ENCODE measurements at places on chromosomes 7 and 10.

DNA sequence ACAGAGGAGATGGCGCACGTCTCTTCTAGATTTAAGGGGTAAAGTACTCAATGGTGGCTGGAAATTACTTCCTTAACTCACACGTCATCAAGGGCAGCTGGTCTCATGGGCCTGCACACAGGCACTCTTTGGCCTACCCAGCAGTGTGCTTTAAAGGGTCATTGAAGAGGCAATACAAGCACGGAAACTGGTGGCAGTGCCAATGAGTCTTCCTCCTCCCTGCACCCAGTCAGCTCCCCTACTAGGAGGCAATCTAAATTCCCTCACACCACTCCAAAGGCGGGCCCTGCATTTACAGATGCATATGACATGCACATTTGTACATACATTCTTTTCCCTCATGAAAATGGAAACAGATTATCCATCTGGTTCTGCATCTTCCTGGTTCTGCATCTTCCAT is 47.4 kb downstream of the PPIF start:
- no peak for DNase-seq

DNA sequence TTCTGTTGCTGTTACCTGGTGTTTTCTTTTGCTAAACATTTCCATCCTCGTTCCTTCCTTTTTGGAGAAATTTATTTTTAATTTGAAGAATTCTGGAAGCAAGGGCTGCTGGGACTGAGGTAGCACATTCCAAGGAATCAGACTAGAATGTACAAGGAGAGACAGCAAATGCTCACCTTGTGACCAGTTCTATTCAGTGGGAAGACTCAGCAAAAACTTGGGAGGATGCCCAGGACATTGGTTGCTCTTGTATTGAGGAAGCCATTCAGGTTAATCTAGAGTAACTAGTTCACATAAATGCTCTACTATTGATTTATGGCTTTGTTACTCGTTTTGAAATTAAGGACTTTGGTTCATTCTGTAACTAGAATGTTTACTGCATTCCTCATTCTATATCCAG is 11.3 kb downstream of the PLCE1 start:
- no peak for DNase-seq

- DNase-seq: no peak
These were observed 9.3 kb downstream of the CLCN1 start for GRCh38 chr7:143325240-143325639.

DNA sequence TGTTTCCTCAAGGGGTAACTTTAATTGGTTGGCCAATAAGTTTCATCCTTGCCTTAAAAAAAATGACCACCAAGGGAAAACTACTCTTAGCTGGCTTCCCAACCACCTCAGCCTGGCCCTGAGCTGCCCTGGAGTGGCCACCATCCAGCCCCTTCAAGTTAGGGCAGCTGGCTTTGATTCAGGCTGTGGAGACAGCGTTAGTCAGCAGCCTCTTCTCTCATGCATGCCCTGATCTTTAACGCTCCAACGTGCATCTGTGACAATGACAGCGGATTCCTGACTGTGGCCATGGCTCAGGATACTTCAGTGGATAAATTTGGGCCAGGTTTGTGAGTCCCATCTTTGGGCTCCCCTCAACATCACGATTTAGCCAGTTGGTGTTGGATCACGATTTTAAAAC is 111.6 kb downstream of the RBM20 start:
- no peak for DNase-seq

DNA sequence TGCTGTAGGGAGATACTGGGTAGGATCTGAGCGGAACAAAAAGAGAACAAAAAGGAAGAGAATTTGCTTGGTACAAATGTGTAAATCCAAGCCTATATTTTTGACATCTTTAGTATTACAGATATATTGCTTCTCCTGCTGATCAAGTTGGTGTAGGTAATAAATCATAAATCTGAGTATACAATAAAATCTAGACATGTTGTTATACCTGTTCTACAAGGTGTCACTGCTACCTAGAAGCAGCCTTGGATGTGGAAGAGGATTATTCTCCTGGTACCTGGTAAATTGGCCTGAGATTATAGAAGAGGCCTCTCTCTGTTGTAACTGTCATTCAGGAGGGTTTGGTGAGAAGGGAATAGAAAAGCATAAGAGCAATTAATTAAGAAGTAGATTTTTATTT is 89.9 kb upstream of the LSM8 start:
- DNase-seq: no peak

- no peak for DNase-seq
These were observed 8.1 kb upstream of the ARHGAP22 start for GRCh38 chr10:48613016-48613415.

GRCh38 chr7:142557971-142558582 is 191.2 kb upstream of the PRSS1 start:
- no peak for DNase-seq

- DNase-seq: no peak
These were observed 351.9 kb downstream of the CXCL12 start for GRCh38 chr10:44033008-44033407.

- DNase-seq: no peak
These were observed 17.3 kb downstream of the DAGLB start for GRCh38 chr7:6430271-6430940.

GRCh38 chr10:128793726-128794655 is 667.8 kb upstream of the MKI67 start:
- no peak for DNase-seq

- peak; percentile 42 for DNase-seq
These were observed 119.5 kb downstream of the RNF216 start for GRCh38 chr7:5661942-5662341.

GRCh38 chr7:1989049-1989860 is 243.5 kb downstream of the MAD1L1 start:
- DNase-seq: no peak

DNA sequence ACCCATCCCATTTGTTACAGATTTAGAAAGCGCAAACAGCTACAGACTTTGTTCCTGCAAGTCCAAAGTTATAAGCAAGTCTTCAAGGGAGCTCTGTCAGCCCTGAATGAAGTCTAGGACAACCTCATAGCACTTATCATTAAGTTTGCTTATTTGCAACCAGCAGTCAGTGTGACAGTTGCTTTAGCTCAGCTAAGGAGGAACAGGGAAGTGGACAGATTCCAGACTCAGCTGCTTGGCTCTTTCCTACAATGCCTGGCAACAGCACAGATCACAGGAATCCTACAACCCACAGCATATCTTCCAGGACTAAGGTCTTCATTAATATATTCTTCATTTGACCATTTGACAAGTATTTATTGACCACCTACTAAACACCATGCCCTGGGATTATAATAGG is 17.4 kb upstream of the KIF5B start:
- no peak for DNase-seq

GRCh38 chr7:87354749-87355148 is 9.3 kb downstream of the CROT start:
- DNase-seq: no peak

GRCh38 chr10:122142641-122143237 is 128.4 kb upstream of the BTBD16 start:
- no peak for DNase-seq

- DNase-seq: no peak
These were observed 661 bp downstream of the HECTD2 start for GRCh38 chr10:91410638-91411371.

DNA sequence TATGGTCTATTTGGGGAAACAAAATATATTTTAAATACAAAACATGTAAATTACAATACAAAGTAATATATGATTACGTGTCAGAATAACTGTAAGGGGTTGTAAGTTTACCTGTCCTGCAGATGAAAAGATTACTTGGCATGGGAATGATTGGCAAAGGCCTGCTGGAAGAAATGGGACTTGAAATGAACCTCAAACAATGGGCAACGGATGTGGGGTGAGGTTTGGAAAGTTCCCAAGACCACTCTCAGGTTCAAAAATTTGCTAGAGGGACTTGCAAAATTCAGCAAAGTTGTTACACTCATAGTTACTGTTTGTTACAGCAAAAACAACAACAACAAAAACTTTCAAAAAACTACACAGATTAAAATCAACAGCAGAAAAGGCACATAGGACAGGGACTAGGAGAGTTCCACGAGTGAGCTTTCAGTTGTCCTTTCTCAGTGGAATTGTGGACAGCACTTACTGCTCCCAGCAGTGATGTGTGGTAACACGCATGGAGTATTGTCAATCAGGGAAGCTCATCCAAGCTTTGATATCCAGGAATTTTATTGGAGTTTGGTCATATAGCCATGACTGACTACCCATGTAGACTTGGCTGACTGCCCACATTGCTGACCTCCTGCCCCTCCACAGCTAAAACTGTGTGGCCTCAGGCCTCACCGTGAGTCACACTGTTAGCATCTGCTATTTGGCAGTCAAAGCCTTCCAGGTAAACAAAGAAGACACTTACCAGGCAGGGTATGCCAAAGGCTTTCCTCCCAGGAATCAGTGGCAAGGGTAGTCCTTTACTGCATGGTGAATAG is 43.8 kb downstream of the EXOC6 start:
- DNase-seq: no peak

- no peak for DNase-seq
These were observed 252.6 kb downstream of the DOCK4 start for GRCh38 chr7:111953611-111954010.

DNA sequence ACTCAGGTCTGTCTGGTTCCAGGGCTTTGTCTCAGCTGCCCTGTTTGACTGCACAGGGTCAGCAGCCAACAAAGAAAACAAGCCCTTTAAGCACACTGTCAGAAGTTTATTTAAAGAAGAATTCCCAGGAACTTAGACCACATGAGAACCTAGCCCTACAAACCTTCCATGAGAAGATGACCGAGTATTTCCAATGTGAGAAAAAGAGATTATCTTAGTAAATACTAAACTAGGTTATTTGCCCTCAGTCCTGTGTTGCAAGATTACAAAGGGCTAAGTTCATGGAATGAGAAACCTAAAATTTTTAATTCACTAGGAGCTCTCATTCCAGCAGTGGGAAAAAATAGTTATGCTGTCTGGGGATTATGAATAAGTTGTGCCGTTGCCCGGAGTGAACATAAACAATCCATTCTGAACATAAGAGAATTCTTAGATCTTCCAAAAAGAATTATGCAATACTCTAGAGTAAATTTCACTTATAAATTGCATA is 46.7 kb downstream of the NOC3L start:
- no peak for DNase-seq

DNA sequence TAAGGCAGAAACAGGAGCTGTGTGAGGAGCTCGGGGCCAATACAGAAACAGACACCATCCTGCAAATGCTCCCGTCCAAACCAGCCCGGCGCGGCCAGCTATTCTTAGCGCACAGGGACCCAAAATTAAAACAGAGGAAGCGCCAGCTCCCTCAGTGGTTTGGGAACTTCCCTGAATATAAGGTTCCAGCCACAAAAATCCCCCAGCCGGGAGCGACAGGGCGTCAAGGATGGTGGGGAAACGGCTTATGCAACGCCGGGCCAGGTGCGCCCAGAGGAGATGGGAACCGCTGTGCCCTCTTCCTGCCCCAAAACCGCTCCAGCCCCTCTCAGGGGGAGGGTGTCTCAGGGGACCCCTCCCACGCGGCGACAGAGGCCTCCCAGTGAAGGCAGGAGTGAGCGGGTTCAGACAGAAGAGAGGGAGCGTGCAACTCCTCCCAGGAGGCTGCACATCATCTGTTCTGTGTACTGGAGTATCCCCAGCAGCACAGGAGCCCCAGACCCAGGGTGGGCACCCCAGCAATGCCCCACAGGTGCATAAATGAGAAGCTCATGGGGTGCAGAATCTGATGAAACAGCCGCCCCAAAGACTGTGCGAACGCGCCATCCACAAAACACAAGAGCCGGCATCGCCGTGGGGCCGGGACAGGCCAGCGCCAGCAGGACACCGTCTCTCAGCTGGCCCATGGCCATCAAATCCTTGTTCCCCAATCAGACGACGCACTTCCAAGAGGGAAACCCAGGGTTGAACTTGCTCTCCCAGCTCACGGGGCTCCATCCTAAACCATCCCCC is 73.9 kb upstream of the PDGFA start:
- DNase-seq: no peak

DNA sequence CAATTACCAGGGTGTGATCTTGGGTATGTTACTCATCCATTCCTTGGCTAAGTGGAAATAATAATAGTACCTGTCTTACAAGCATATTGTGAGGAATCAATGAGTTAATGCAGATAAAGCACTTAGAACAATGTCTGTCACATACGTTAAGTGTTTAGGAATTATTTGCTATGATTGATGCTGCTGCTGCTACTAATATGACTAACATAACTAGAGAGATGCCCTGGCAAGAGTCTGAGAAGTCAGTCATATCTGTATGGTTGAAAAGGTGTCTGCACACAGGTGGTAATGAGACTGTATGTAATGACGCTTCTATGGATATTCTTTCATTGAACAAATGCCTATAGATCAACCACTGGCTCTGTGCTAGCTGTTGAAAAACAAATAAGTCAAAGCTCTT is 100.1 kb upstream of the PCGF5 start:
- DNase-seq: no peak
